Iris pigment epithelial cell (primary cell): ENCODE measurements at places on chromosomes 5 and 9.
A peak's percentile ranks its signal among the peaks of the same experiment; 100 is the strongest.

- peak; percentile 32 for DNase-seq
Observed at GRCh38 chr9:131273856-131274673, 2.2 kb downstream of the FAM78A start.

- peak; percentile 36 for DNase-seq
Observed at GRCh38 chr5:179793468-179794139, at the start of gene LTC4S. LTC4S (plus strand) TSS chr5:179793986; CDS start chr5:179794081, 95 bp downstream.

- no peak for DNase-seq
Observed at GRCh38 chr5:2166306-2166978, 283.7 kb upstream of the IRX4 start.

GRCh38 chr5:139915834-139916233 lies 120.2 kb downstream of the PSD2 start:
- DNase-seq: no peak

DNA sequence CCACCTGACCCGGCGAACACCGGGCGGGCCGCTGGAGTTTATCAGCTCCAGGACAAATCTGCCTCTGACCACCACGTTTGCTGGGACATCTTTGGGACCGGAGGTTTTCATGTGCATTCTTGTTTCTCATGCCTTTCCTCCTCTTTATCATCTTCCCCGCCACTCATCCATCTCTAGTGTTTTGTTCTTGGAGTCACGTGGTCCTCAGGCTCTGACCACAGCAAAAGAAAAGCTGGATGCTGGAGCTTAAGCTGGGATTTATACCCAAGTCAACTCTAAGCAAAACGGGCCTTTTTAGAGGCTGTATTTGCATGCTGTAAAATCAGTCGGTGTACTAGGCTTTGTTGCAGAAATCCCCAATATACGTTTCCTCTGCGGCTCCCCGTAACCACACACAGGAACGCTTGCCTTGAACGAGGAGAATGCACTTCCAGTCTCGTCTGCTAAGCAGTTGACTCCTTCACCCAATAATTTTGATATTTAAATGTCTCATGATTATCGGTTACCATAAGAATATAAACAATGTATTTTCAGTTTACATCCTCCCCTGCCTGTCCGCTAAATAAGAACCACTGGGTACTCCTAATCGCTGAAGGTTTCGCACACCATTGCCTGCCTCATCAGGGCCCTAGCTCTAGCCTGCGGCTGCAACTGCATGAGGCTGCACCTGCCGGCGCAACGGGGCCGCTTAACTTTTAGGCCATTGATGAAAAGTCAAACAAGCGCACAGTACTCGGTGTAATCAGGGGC lies 560 bp upstream of the NDUFS6 start:
- DNase-seq: peak; percentile 38

DNA sequence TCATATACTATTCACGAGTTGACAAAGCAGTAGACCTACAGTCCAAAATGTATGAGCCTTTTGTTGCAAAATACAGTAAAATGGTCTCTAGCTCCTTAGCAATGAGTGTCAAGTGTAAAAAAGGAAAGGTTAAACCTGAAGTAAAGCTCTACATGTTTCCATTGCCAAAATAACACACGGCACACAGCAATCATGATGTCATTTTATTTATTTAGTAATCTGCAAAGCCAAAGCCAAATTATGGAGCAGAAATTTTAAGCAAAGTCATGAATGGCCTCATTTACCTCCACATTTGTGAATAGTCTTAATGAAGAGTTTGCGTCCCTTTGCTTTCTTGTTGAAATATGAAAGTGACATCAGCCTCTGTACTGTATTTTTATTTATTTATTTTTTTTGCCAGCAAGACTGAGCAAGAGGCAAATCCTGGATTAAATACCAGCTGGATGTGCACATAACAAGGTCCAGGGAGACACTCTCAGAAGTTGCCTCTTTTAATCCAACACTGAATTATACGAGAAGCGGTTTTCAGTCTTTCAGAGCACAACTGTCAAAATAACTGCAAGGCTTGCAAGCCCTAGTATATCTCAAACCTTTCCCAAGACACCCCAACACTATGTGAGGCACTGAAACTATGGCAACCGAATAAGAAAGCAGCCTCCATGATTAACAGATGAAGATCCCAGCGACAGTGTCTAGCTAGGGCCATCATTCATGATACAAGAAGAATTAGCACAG lies 9.7 kb downstream of the SEMA6A start:
- DNase-seq: no peak

GRCh38 chr9:37969130-37969529 lies 65.2 kb upstream of the SLC25A51 start:
- DNase-seq: peak; percentile 81

DNA sequence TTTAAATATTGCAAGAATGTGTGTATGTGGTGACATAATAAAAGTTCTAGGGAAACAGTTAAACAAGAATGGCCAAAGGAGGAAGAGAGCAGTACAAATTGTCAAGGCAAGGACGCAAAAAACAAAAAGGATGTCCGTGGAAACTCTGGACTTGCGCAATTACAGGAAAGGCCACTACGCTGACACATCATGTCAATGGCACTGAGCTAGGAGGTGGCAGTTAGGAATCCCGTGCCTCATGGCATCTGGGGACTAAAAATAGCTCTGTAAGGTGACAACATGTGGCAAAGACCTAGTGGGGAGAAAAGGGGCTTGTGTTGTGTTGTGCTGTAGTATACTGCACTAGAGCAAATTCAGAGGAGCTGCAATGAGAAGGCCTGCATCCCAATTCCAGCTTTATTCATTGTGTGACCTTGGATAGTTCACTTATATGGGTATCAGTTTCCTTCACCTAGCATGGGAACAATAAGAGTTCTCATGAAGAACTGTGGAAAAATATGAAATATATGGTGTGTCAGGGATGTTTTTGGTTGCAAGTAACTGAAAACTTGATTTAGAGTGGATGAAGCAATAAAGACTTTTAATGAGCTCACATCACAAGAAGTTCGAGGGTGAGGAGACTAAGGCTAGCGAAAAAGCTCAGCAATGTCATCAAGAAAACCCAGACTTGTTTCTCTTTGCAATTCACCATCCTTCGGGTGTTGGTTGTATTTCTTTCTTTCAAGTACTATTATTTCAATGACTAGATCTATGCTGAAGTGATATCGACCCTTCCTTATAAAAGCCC lies 124.1 kb upstream of the STC2 start:
- peak; percentile 60 for DNase-seq

DNA sequence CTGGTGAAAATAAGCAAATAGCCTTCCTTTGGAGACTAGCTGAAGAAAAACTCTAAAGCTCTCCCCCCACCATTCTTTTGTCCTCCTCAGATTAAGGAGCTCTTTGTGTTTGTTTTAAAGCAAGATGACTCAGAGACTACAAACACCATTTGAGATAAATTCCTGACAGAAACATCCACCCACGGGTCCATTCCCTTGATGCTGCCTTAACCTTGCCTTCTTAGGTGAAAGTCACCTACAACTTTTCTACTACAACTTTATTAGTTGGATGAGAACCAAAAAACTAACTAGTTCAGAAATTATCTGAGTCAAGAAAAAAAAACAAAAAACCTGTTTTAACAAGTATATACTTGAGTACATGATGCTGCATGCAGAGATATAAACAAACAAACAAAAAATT lies 831.1 kb downstream of the NR2F1-AS1 start:
- DNase-seq: peak; percentile 75

GRCh38 chr9:129383019-129383560 lies 205.0 kb upstream of the IER5L start:
- no peak for DNase-seq

- DNase-seq: no peak
Observed at GRCh38 chr9:71916834-71917534, 5.5 kb downstream of the C9orf85 start.

DNA sequence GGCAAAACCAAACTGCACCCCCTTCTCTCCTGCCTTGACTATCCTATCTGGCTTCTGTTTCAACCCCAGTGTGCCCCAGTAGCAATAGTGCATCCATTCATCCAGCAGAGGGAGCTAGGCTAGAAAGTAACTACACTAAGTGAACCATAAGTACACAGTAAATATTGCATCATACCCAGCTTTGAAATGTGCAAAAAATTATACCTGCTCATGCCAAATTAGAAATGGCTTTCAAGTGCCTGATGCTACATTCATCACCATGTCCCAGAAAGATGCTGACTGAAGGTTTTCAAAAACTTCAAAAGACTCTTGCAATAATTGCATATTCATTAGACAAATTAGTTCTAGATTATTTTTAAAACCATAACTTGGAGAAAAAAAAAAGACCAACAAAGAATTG lies 153.5 kb downstream of the PRELID2 start:
- DNase-seq: peak; percentile 81

GRCh38 chr9:131096269-131097125 lies at the start of gene AIF1L:
AIF1L (plus strand) TSS chr9:131096531; CDS start chr9:131096630, 99 bp downstream.
- DNase-seq: peak; percentile 11

GRCh38 chr9:94875300-94876020 lies 149.0 kb downstream of the AOPEP start:
- no peak for DNase-seq

GRCh38 chr9:136499071-136499934 lies 16.5 kb upstream of the SEC16A start:
- no peak for DNase-seq

GRCh38 chr5:160835818-160836528 lies 16.0 kb downstream of the ATP10B start:
- no peak for DNase-seq

GRCh38 chr9:136242918-136243525 lies 2.6 kb downstream of the QSOX2 start:
- peak; percentile 32 for DNase-seq

DNA sequence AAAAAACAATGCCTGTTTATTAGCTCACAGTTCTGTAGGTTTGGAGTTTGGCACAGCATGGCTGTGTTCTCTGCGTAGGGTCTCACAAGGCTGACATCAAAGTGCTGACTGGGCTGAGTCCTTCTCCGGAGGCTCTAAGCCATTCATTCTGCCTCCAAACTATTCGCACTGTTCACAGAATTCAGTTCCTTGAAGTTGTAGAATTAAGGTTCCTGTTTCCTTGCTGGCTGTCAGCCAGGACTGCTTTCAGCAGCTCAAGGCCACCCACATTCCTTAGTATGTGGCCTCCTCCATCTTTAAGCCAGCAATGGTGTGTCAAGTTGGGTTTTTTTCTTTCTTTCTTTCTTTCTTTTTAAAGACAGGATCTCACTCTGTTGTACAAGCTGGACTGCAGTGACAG lies 161.9 kb downstream of the CDH6 start:
- DNase-seq: peak; percentile 12

DNA sequence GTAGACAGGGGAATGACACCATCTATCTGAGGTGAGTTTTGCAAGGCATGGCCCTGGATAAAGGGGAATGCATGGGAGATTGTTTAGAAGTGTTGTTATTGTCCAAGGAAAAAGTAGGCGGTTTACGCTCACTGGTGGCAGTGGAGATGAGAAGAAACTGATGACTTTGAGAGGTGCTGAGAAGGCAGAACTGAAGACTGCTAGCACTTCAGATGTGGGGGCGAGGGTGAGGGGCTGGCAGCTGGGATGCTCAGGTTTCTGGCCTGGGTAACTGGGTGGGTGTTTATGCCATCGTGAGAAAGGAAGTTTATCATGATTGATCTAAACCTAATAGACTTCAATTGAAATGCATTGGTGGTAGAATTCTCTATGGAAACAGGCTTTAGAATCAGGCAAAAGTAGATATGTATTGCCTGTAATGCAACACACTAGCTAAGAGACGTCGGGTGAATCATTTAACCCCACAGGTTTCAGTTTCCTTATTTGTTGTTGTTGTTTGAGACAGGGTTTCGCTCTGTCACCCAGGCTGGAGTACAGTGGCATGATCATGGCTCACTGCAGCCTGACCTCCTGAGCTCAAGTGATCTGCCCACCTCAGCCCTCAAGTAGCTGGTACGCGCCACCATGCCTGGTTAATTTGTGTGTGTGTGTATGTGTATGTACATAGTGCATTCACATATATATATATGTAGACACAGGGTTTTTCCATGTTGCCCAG lies 123.5 kb downstream of the SLC24A2 start:
- DNase-seq: no peak

DNA sequence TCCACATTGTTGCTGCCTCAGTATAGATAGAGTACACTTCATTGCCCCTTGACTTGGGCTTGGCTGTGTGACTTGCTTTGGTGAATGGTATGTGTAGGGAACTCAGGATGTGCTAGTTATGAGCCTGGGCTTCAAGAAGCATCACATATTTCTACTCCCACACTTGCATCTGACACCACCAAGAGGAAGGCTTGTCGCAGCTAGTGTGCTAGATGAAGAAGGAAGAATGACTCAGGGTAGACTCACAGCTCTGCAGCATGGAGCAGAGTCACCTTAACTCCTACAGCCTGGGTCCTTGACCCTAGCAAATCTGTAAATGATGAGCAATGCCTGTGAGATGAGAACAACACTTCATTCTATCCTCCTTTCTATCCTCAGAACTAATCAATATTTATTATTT lies 261.8 kb downstream of the ASTN2 start:
- peak; percentile 43 for DNase-seq

GRCh38 chr9:133690081-133690561 lies 48.0 kb downstream of the SARDH start:
- no peak for DNase-seq

- DNase-seq: no peak
Observed at GRCh38 chr9:24897826-24898225, 352.1 kb upstream of the IZUMO3 start.

DNA sequence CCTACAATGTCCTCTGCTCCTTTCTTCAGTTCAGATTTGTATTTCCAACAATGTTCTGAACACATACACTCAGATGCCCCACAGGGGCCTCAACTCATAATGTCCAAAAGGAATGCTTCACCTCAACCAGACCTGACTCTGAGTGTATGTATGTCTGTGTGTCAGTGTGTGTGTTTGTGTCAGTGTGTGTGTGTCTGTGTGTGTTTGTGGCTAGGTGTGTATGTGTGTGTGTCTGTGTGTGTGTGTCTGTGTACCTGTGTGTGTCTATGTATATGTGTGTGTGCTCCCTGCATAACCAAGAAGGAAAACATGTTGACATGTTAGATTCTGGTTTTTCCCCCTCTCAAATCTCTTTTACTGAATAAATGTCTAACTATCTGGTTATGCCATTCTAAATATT lies 87.3 kb upstream of the PCSK1 start:
- DNase-seq: no peak

DNA sequence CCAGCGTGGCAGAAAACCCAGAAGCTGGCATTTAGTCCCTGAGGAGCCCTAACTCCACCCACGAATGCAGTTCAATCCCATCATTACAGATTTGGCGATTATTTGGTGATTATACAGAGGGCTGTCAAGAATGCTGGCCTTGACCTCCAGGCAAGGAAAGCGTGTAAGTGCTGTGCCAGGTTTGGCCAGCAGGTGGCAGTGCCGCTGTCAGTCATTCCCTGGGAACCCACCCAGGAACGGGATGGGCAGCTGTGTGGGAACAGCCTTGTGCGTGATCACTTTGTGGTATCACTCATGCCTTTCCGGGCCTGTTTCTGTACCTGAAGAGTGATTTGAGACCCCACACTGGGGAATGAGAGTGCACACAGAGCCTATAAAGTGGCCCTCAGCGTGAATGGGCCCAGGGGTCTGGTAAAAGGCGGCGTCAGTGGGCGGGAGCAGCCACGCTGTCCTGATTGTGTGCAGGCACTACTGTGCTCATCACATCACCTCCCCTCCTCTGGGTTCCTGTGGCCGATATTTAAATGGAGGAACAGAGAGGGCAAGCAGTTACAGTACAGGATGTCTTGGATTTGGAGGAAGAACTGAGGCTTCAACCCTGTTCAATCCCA lies 215.6 kb downstream of the ROR2 start:
- peak; percentile 50 for DNase-seq
